ENCODE measurements at places on chromosomes 13 and 19.

GRCh38 chr19:23817519-23817918 is 58.8 kb upstream of the ZNF681 start:
- DNase-seq, result peak; percentile 4

- DNase-seq, result no peak
Measured at GRCh38 chr13:40243047-40243446, 423.4 kb downstream of the FOXO1 start.

GRCh38 chr13:39185326-39185725 is 147.1 kb downstream of the NHLRC3 start:
- no peak for DNase-seq

GRCh38 chr19:48571378-48572162 is 19.6 kb downstream of the SULT2B1 start:
- DNase-seq, result no peak

- no peak for DNase-seq
Measured at GRCh38 chr13:29190298-29190697, 370.2 kb downstream of the MTUS2 start.

DNA sequence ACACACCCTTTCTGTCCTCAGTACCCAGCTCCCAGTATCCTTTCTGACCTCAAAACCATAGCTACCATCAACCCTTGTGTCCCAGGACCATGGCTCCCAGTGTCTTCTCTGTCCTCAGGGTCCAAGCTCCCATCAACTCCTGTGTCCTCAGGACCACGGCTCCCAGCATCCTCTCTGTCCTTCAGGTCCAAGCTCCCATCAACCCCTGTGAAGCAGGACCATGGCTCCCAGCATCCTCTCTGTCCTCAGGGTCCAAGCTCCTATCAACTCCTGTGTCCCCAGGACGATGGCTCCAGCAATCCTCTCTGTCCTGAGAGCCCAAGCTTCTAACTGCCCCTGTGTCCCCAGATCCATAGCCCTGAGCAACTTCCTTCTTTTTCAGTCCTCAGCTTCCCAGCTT is 1.7 kb upstream of the CADM4 start:
- no peak for DNase-seq

- no peak for DNase-seq
Measured at GRCh38 chr19:32969549-32969948, 2.2 kb downstream of the CEP89 start.

DNA sequence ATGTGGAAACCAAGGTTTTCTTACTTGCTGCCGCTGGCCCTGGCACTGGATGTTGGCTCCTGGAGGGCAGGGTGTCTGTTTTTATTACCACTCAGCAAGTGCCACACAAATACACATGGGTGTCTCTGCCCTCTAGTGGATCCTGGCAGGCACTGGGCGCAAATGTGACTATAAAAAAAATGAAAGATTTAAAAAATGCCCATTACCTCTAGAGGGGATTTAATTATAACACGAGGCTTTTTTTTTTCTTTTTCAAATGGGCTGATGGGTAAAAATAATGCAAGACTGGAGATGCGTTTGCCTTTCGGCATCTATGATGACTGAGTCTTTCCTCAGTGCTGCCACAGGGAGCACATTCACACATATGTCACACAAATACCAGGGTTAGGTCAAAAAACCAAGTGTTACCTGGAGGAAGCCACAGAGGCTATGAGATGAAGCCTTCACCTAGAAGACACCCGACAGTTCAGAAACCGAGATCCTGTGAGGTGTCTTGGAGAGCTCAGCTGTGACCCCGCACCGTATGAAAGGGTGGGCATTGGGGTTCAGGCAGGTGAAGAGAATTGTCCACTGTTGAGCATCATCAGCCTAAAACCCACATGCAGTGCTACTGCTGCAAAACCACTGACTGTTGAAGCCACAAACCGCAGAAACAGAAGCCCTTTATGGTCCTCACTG is 25.7 kb downstream of the CHAMP1 start:
- DNase-seq, result peak; percentile 60

- DNase-seq, result peak; percentile 77
Measured at GRCh38 chr19:6125571-6125989, 9.9 kb upstream of the ACSBG2 start.

GRCh38 chr19:29402563-29402962 is 123.2 kb upstream of the VSTM2B start:
- no peak for DNase-seq

DNA sequence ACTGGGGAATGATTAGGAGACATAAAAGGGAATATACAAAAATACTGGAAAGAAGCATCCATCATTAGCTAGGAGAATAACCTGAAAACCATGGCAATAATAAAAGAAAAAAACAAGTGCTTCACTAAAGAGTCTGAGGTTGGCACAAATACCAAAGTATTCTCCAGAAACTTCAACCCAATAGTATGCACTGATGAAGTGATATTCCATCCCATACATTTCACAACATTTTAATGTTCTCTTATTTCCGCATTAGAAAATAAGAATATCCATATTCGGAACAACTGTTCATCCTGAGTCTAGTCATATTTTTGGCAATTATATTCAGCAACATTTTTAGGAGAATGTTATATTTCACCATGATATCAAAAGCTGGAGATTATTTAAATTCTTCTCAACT is 116.2 kb downstream of the POSTN start:
- DNase-seq, result no peak

GRCh38 chr19:42113641-42114348 is 18.5 kb downstream of the POU2F2 start:
- peak; percentile 100 for DNase-seq

GRCh38 chr13:28826368-28826767 is 6.2 kb downstream of the MTUS2 start:
- DNase-seq, result no peak

DNA sequence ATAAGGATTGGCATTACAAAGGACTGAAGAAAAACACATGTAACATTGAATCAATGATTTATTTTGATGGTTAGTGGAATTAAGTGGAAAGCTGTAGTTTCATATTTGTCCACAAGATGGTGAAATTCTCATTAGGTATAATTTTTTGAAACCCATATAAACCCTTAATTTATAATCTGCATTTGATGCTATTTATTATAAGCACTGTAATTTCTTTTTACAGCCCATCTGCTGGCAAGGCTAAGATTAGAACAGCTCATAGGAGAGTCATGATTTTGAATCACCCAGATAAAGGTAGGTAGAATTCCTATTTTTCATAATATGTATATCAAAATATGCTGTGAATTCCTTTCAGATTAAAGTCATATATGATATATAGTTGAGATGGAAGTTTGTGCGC is 62.2 kb downstream of the DNAJC15 start:
- DNase-seq, result peak; percentile 40

DNA sequence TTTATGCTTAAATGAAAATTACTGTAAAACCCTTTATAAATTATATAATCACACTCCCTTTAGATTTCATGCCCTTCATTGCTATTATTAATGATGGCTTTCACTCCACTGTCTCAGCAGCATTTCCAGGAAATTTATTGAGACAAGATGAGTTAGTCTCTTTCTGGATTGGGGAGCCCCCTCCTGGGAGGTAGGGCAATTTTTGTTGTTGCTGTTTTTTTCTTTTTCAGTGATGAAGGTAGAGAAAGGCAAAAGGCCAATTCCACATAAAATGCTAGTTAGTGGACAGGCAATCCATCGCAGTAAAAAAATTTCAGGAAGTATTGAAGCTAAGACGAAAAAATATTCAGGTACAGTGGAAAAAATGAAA is 80.2 kb downstream of the TEX26 start:
- DNase-seq, result peak; percentile 46

DNA sequence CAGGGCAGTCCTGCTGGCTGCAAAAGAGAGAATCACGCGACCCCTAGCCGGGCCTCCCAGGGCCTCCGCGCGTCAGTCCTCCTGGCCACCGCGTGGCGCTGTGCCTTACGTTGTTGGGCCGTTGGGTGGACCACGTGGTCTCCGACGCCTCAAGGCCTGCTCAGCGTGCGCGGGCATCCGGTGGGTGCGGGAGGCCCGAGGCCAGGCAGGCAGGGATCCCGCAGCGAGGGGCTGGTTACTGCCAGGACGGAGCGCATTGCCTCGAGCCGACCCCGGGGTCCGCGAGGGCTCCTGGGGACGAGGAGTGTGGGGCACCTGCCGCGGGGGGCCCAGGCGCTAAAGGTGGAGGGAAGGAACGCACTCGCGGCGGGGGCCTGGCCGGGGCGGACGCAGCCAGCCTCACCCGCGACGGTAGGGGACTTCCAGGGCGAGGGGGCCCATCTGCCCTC is at the start of gene TDRD12:
TDRD12 (plus strand) TSS at position 157 of the 449 bp plus-strand sequence. CDS start 306 bp downstream, outside the sequence.
- no peak for DNase-seq

- no peak for DNase-seq
Measured at GRCh38 chr19:7924241-7924640, 1.7 kb downstream of the CTXN1 start.

GRCh38 chr13:112965573-112966115 is 3.4 kb upstream of the MCF2L start:
- no peak for DNase-seq

- DNase-seq, result peak; percentile 47
Measured at GRCh38 chr13:39201180-39201579, 162.9 kb downstream of the NHLRC3 start.

DNA sequence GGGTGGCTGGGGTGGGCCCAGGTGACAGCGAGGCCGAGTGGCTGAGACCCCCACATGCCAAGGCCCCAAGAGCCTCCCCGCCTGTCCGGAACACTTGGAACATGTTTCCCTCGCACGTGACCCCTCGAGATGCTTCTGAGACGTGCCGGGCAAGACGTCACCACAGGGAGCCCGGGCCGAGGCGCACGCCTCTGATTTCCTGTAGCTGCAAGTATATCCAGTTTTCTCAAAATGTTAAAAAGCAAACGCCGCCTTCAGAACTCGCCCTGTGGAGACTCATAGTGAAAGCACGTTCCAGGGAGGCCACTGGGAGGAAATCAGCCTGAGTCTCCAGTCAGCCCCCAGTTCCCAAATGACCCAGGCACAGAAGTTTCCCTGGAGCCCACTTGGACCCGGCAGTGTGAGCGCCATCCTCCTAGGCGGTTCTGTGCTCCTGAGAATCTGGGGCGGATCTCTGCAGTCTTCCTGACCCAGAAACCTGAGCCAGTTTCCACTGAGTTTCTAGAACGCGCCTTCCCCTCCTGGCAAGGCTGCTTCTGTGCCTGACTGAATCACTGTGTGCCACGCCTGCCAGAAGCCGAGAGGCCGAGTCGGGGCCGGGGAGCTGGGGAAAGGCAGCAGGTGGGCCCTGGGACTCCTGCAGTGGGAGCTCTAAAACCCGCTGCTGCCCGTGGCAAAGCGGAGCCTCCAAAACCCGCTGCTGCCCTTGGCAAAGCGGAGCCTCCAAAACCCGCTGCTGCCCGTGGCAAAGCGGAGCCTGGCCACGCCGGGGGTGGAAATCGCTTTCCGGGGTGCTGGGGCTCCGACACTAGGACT is 179.3 kb downstream of the KDM4B start:
- peak; percentile 64 for DNase-seq

GRCh38 chr13:74774264-74774663 is 640.1 kb upstream of the KLF12 start:
- DNase-seq, result peak; percentile 77

DNA sequence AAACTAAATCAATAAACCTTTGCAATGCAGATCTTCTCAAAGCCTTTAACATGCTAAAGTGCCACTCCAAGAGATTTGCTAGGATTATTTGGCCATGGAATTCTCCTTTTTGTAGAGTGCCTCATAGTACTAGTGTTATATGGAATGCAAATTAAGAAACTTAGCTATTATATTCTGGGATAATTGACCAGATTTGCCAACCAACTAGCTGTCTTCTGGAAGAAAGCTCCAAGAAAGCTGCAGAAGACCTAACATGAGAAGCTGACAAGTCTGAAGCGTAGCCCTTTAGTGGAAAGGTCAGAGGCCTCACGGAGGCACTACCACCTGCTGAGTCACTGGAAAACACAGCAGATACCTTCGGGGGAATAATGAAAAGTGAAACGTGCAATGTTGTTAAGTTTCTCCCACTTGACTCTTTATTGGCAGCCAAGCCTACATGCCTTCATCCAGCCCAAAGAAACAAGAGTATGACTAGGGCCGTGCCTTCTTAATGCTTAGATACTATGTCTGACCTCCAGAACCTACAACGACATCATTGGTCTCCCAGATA is 29.8 kb upstream of the KATNAL1 start:
- DNase-seq, result no peak

DNA sequence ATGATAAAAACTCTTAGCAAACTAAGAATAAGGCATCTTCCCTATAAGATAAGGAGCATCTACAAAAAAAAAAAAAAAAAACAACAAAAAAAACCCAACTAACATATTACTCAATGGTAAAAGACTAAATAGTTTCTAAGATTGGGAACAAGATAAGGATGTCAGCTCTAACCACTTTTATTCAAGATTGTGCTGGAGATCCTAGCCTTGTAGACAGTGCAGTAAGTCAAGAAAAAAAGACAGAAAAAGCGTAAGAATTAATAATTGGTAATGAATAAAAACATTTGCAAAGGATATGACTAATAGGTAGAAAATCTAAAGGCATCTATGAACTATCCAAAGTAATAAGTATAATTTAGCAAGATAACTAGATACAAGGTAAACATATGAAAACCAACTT is 33.0 kb downstream of the ZIC2 start:
- no peak for DNase-seq

GRCh38 chr13:23771552-23771951 is 117.6 kb downstream of the MIPEP start:
- no peak for DNase-seq

GRCh38 chr19:11168568-11168967 is 13.0 kb upstream of the SPC24 start:
- DNase-seq, result peak; percentile 97

DNA sequence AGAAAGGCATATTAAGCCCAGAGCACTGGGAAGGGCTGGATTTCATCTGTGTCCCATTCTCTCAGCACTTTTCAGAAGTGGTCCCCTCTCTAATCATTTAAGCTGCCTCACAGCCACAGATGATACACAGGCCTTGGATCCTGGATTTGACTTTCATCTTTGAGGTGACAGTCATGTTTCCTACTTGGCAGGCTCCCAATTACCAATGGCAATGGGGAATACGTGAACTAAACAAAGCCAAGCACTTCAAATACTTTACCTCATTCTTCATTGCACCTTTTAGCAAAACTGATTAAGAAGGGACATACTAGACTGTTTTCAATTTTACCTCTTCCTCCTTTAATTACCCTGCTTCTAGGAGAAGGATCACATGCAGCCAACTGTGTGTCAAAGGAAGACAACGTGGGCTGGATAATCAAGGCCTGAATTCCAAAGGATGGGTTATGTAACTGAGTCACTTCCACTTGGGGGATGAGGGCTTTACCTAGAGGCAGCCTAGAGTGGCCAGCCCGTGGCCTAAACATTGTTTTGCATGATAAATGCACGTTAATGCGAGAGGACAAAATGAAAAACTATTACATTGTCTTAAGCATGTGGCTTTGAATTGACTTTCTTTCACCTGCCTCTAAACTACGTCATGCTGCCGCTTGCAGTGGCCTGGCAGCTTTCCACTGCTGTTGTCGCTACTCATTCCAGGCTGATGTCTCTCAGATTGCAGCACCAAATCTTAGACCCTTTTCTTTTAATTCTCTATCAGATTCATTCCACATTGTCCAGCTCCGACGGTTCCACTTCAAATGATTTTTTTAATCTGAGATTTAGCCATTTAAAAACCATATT is 95.0 kb downstream of the KCTD12 start:
- DNase-seq, result no peak

Measured in fibroblast of skin of back (primary cell).